T follicular helper cell (primary cell): ENCODE measurements at places on chromosomes 5 and 9.

GRCh38 chr5:52727576-52727975, 60.1 kb upstream of the ITGA1 start:
- no peak for DNase-seq

GRCh38 chr5:10985721-10986110, 224.7 kb upstream of the DAP start:
- no peak for DNase-seq

DNA sequence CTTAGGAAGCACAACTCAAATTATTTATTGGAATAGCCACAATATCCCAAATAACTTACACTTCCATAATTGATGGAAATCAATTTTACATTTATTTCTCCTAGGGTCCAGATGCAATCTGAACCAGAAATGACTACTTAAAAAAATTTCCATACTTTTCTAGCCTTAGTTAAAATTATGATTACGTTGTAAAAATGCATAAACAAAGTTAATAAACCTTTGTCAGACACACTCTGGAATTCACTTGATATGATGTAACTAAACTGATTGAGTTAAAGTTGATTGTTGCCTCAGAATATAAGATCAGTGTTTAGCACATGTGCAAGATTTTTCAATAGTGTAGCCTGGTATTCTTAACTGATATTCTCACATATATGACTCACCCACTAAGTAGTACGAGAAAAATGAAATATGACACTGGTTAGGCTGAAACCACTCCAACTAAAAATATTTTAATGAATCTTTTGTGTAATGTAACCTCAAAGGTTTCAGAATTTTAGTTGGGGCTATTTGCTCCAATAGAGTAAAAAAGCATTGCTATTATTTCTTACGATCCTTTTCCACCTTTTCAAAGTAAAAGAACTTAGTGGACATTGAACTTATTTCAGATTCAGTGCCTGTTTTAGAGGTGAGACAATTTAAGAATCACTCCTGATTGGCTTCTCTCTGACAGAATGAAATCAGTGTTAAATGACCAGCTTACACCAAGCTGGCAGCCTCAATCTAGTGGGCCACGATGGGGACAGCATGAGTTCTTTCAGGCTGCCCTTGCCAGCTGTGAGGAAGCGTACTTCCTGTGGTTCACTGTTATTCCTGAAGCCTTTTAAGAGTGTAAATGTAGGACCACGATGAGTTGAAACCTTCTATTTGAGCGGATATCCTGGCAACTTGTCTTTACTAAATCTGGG, 277.2 kb upstream of the CDH9 start:
- DNase-seq, result no peak

- DNase-seq, result no peak
Observed at GRCh38 chr5:150213530-150213929, 23.7 kb downstream of the SLC6A7 start.

DNA sequence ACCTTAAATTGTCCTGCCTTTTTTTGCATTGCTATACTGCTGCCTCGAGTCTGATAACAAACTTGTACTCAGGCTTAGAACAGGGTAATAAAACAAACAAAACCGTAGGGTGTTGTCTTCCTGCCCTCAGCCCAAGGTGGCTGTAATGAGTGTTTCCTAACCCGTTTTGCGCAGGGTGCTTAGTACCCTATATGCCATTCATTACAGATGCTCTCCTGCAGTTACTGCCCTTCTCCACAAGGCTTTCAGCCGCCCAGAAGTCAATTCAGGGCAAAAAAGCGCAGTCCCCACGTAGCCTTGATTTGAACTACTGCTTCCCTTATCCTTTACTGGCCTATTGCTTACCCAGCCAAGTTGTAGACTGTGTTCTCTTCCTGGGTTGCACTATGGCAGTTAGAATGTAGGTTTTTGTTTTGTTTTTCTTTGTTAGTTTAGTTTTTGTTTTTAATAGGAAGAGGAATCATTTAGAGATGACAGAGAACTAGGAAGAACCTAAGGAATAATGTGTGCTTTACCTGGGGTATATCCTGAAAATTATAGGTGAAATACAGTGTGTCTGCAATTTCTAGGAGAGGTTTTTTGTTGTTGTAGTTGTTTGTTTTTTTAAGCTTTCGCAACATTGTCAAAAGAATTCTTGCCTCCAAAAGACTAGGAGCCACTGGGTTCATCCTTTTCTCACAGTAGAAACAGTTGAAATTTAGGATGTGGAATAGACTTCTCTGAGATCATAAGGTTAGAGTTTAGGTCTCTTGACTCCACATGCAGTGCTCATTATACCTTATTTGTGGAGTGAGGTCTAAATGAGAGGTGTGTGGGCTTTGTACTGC, 1.3 kb downstream of the HMGXB3 start:
- DNase-seq, result peak; percentile 45
